ENCODE measurements at places on chromosomes 16 and 17.

DNA sequence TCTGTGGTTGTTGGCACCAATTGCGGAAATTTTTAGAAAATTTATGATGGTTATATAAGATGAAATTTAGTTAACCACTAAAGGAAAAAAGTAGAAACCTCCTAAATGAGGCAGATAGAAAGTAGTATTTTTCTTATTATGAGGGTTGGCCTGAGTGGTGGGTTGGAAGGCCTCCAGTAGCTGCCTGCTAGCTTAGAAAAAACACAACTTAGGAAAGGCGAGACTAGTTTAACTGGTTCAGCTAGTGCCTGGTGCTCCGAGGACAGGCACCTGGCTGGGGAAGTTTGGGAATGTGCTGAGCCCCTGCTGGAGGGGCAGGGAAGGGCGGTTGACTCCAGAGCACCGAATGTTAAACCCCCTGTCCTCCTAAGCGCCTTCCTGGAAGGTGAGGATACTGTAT lies 19.9 kb downstream of the LDHD start:
- no peak for DNase-seq

DNA sequence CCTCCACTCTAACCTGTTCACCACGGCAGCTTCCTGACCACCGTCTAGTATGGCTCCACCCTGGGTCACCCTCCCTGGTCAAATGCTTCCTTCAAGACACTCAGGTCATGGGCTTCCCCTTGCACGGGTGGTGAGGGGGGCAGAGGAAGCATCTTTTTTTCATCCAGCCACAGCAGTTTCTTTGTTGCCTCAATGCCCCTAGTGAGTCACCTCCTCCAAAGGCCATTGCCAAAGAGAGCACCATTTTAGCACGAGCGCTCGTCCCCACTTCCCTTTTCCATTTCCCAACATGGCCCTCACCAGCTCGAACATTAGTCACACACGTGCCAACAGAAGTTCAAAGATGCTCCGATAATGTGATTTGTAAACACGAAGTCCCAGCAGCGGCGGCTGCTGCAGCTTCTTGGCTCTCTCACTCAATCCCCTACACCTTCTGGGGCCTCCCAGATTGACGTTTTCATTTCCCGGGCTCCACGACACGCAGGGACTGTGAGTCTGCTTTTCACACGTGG lies 134.6 kb downstream of the GAS7 start:
- no peak for DNase-seq

DNA sequence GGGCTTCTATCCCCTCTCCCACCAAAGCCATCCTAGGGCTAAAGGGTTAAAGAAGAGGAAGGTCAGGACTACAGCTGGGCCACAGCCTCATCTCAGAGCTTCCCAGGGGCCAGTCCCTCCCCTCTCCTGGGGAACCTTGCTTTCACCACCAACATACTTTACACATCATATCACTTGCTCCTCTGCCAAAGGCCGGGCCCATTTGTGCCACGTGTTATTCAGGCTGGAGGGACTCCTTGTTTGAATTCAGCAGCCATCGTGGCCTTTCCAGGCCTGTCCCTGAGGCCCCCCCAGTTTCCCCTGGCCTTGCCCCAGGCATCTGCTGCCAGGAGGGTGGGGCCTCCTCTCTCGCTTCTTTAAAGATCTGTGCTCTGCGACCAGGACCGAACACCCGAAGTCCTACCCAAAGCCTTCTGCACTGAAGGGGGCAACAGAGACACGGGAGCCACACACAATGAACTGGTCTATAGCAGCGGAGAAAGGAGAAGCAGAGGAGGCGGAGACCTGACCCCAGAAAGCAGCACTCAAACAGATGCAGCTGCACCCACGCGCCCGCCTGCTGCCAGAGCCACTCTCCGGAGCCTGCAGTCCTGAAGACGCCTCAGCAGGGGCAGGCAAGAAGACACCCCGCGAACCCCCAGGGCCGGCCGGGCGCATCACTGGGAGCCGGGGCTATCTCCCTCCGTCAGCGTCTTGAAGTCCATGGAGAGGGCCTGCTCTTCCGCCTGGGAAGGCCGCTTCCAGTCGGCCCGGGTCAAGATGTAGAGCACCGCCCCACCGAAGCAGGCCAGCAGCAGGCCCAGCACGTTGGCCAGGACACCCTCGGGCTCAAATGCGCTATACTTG lies 12.1 kb downstream of the CYB561 start:
- no peak for DNase-seq

DNA sequence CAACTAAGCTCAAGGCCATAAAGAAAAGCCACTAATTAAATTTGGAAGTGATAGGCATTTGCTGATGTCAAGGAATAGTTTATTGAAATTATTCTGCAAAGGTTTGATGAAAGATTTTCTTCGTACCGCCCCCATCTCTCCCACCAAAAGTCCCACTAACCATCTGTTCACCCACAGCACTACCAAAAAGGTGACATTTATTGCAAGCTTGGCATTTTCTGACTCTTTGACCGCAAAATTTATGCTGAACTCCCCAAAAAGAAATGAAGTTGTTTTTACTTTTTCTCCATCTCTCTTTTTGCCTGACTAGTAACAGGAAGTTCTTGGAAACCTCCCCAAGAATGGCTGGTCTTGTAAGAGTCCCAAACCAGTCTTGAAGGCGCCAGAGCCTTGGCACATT lies 384.9 kb upstream of the SOX9 start:
- no peak for DNase-seq

- no peak for DNase-seq
Observed at GRCh38 chr16:1075546-1075945, 3.0 kb downstream of the SSTR5 start.

GRCh38 chr17:70041061-70041460 lies 34.0 kb upstream of the KCNJ16 start:
- no peak for DNase-seq

GRCh38 chr17:82497483-82498405 lies 21.8 kb upstream of the FOXK2 start:
- DNase-seq, result no peak

DNA sequence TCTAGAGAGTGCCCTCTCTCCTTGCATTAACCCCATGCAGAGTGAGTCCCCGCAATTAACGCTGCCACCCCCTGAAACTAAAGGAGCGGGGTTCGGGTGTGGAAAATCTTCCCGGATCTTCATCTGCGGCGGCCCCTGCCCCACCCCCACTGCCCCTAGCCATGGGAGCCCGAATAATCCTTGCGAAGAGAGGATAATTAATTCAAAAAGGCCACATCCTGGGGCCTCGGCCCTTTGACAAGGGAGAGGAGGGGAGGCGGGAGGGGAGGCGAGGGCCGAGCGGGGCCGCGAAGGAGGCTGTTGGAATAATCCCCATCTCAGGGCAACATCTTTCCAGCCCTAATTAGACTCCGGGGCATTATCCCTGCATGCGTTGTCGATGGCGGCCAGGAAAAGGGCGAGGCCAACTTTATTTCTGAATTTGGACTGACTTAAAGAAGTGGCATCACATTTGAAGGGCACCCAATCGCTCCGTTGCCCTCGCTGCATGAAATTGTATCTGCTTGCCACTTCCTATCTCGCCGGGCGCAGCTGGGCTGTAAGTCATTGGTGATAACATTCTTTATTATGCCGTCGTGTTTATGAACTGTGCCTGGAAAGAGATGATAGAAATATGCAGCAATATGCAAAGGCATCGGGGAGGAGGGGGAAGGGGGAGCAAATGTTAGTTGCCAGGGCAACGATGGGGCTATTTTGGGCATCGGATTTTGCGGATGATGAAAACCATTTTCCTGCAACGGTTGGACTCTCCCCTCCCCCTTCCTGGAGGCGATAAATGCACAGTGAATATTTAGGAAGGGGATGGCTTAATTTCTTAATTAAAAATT lies 387.1 kb upstream of the TNRC6C start:
- peak; percentile 43 for DNase-seq

- DNase-seq, result no peak
Observed at GRCh38 chr17:13263746-13264145, 245.9 kb upstream of the ELAC2 start.

DNA sequence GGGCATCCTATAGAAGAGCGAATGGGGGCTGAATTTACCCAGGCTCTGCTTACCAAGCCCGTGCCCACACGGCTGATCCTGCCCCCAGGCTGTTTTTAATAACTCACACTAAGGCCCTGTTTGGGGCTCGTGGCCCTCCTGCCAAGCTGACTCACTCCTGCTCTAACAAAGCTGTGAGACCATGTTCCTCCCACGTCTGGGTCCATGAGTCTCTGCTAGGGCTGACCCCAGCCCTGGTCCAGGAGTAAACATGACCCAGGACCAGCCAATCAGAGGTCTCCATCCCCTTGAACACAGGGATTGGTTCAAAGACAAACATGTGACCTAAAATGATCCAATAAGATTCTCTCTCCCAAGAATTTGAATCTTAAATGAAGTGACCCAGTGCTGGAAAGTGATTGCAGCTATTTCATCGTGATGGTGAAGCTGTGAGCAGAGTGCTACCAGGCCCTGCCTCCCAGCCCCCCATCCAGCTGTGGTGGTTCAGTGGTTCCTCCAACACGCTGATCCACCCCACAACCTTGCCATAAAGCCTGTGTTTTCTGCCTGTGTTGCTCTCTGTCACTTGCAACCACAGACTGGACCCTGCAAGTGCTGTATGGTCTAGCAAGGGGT lies 57.2 kb downstream of the C16orf82 start:
- DNase-seq, result no peak

DNA sequence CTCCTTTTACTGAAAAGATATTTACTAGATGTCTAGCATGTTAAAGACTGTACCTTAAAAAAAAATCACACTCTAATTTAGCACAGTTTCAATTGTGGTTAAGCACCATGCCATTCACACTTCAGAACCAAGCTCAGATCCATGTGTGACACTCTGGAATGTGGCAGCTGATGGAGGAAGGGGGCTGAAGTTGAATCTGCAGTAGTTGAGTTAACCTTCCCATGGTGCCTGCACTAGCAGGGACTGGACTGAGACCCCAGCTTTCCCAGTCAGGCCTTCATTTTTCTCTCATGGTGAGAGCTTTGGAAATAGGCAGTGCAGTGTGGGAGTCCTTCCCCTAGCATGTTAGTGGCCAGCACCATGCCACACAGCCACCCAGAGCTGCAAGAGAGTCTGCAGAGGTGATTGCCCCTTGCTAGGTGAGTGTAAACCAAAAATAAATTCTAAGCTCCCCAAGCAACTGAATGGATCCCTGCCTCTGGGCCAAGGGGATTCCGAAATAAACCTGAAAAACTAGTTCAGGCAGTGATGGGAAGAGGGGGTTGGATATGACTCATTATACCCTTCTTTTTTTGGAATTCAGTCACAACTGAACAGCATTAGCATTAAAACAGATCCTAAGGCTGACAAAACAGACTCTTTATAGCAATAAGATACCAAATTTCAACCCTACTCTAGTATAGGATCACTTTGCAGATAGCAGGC lies 208.5 kb downstream of the WWOX start:
- DNase-seq, result no peak

- no peak for DNase-seq
Observed at GRCh38 chr16:1305823-1306222, 3.6 kb upstream of the UBE2I start.
